ENCODE measurements at places on chromosomes 2 and 18. TPM values are rescaled to one million over a fixed set of nuclear protein-coding genes. Genes with fewer than 3 reads are reported as not detected.

The ANKRD44 gene
- total RNA-seq, result 170 TPM

The CABYR gene
- 34.6 TPM for total RNA-seq

The NYAP2 gene
- 7.8 TPM for total RNA-seq

The SH3BP4 gene
- total RNA-seq, result 5.5 TPM

The PTCD3 gene
- 114 TPM for total RNA-seq

The PLCD4 gene
- total RNA-seq, result 0.31 TPM

The MERTK gene
- total RNA-seq, result 7.2 TPM

The ANO7 gene
- 0.16 TPM for total RNA-seq

The SLC16A14 gene
- 66.8 TPM for total RNA-seq

The RELCH gene
- total RNA-seq, result 102 TPM

The FAM228A gene
- 3.9 TPM for total RNA-seq

The CAPN13 gene
- total RNA-seq, result 0.16 TPM

The SERPINB4 gene
- total RNA-seq, result not detected

The SH3RF3 gene
- 12.3 TPM for total RNA-seq

The CGREF1 gene
- total RNA-seq, result 17.3 TPM

All from occipital lobe (tissue), 3 donors.